Activated naive CD8-positive, alpha-beta T cell treated with anti-CD3 and anti-CD28 coated beads, Interleukin-2, amount 50 U/mL, for 24 hours (primary cell): ENCODE measurements at places on chromosomes 1 and 21.

GRCh38 chr1:51253691-51254090 is 17.6 kb downstream of the RNF11 start:
- no peak for DNase-seq

- no peak for DNase-seq
Observed at GRCh38 chr1:78070758-78071157, 25.0 kb downstream of the GIPC2 start.

GRCh38 chr1:42298520-42298919 is 36.5 kb downstream of the FOXJ3 start:
- no peak for DNase-seq

GRCh38 chr1:179952186-179952585 is 2.4 kb upstream of the CEP350 start:
- no peak for DNase-seq

DNA sequence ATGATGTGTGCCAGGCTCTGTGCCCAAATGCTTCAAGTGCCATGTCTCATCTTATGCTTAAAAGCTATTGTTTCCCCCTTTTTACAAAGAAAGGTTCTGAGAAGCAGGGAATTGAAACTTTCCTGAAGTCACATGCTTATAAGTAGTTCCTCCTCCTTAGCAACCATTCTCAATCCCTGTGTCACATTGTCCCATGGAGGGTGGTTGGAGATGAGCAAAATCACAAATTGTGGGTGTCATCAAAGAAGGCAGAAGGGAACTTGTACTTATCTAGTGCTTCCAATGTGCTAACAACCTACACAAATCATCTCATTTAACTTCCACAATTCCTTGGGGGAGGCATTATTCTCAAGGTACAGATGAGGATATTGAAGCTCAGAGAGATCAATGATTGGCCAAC is 10.1 kb upstream of the ERICH3 start:
- DNase-seq: no peak

GRCh38 chr21:43959231-43960116 is 52.6 kb upstream of the TRAPPC10 start:
- no peak for DNase-seq

- DNase-seq: no peak
Observed at GRCh38 chr1:27594564-27595510, 9.1 kb downstream of the AHDC1 start.

DNA sequence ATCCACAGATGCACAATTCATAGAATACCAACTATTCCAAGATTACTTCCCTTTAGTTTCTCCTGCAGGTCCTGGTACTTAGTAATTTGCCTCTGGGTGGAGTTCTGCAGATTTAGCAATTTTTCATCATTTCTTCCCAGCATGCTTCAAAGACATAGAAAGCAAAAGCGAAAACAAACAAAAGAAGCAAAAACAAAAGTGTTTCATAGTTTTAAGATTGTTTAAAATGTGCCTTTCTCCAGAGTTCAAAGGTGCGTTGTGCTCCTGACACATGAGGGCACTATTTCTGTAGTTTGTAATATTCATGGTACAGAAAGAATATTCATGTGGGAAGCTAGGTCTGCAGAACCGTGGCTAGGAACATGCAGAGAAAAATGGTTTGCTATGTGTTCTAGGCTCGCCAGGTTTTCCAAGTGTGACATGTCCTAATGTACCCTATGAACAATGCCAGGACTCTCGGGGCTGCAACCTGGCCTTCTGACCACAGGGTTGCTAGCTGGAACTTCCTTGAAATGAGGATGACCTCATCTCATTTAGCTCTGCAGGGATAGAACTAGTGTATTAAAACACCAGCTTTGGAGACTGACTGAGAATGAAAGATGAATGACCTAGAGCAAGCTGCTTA is 30.0 kb upstream of the RCSD1 start:
- DNase-seq: peak; percentile 22

DNA sequence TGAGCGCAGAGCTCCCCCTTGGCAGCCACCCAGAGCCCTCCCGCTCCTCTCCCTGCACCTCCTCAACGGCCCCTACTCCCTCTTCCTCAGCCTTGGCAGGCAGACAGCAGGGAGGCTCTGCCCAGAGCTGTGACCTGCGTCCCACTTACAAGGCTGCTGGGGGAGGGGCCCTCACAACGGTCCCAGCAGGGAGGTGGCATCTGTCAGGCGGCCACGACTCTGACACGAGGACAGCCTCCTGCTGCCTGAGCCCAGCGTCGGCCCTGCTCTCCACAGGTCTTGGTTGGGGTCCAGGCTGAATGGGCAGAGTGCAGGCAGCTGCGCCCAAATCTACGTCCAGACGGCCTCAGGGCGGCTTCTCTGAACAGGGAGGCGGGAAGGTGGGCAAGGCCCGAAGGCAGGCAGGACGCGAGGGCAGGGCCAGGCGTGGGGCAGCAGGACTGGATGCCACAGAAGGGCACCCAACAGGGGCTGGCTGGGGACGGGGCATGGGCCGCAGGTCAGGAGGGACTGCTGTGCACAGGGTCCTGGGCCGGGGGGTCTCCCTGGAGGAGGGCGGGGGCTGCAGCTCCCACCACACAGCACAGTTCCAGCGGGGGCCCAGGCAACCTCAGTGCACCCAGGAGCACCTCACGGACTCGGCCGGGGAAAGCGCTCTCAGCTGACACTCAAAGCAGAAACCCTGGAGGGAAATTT is 7.5 kb downstream of the SLC19A1 start:
- no peak for DNase-seq

- no peak for DNase-seq
Observed at GRCh38 chr1:39957299-39958015, 2.5 kb downstream of the MFSD2A start.

DNA sequence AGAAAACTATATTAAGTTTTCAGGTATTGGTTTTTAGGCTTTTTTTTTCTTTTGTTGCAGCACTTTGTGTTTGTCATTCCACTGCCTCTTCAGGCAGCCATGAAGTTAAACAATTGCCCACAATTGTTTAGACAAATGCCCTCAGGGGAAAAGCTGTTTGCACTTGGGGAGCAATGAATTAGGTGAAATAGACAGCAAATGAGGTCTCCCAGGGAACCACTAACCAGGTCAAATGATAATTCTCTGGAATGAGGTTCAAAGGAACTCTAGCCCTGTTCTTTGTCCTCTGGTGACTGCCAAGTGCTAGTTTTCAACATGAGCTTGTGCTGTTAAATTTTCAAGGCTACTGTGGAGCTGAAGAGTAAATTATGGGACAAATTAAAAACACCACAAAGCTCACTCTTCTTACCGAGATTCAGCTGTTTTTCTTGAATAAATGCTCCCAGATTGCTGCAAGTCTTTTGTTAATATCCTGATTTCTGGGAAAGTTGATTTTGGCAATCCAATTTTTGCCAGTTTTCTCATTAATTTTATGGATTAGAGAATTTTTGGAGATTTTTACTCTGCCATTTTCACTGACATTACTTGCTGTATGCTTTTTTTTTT is 15.1 kb upstream of the MAB21L3 start:
- no peak for DNase-seq

GRCh38 chr1:44347280-44347679 is 7.8 kb downstream of the ERI3 start:
- DNase-seq: no peak

DNA sequence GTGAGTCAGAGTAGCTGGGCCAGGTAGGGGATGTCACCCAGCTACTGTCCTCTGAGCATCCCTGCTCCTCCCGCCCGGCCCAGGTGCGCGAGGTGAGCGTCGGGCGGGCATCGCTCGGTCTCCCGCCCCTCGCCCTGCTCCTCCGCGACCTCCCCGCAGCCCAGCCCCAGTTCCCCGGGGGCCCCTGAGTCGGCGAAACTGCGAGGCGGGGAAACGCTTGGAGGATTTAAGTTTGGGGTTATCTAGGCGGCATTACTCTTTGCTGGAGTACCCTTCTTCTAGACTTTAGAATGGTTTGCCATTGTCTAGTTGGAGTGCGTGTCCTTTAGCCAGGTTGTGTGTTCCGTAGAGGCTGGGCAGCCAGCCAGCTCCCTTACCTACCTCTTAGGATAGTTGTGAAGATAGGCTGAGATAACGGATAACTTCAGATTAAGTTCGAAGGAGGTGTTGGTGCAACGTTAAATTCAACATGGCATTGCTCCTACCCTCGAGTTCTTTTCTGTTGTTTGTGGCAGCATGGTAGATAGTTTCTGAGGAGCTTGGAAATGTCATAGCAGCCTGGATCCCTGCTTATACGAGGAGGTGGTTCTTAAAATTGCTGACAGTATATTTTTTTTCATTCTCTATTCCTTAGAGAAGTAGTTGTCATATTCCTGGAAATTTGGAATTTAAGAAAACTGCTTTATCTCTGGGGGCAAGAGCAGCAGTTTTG is 697 bp downstream of the AGO3 start:
- DNase-seq: no peak

DNA sequence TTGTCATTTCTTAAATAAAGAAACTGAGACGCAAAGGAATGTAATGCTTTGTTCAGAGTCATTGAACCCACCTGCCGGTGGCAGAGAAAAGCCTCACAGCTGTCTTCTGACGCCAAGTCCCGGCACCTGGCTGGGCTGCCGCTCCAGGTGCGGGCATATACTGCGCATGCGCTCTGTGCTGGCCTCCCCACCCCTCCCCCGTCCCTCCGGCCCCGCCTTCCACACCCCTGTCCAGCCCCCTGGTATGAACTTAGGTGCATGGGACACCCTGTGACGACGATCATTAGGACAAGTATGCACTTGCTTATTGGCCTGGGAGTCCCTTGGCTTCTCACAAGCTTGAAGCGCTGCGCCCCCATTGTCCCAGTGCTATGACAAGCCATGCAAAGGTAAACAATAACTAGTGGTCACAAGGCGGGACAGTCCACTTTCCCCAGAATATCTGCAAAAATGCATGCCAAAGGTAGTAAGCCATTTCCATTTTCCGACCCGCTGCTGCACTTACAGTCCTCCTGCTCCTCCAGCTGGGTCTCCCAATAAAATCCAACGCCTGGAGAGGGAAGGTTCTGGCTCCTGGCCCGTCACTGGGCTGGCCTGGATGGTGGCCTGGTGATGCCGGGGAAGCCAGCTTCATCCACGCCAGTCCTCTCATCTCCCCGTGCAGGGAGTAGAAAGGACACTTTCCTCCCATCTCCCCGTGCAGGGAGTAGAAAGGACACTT is 100.4 kb downstream of the PSMG1 start:
- no peak for DNase-seq

GRCh38 chr21:42396799-42397745 is 1.2 kb upstream of the TMPRSS3 start:
- DNase-seq: no peak

- DNase-seq: no peak
Observed at GRCh38 chr1:118147522-118147921, 37.5 kb downstream of the SPAG17 start.

GRCh38 chr1:22680726-22681125 is 27.7 kb downstream of the C1QB start:
- DNase-seq: no peak

DNA sequence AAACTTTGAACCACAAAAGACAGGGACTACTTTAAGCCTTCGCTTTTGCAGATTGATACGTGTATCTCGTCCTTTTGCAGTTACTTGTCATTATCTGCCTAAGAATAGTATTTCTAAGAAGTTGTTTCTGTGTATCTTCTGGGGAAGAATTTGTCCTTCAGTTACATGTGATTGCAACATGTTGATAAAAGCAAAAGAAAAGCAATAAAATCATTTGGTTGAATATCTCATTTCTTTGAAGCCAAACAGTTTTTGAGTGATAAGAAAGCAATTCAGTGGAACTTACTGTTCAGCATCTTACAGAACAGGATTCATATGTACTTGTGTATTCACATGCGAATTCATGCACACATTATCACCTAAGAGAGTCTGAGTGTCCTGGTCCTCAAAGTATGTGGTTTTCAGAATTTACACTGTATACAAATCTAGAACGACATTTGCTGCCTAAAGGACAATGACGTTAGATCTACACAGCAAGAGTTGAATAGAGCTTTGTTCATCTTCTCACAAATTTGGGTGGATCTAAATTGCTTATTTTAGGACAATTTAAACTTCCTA is 66.7 kb upstream of the MRPS6 start:
- DNase-seq: no peak

GRCh38 chr1:65001231-65001792 is 35.0 kb upstream of the JAK1 start:
- DNase-seq: peak; percentile 85

DNA sequence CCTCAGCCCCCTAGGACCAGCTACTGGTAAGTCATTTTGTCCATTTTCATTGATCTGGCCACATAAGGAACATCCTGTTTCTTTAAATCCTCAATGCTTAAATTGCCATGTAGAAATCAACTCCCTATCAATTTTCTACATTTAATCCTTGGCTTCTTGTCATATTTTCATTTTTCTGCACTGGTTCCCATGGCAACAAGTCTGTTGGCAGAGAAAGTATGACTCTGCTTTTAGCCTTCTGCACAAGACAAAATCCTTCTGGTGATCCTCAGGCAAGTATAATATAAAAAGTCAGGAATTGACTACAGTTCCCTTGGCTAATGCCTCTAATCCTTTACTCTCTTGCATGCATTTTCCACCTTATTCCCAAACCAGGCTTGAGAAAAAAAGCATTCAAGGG is 65.0 kb downstream of the LRRC40 start:
- DNase-seq: no peak

GRCh38 chr1:158203693-158204457 is 23.2 kb downstream of the CD1D start:
- no peak for DNase-seq

GRCh38 chr1:108777839-108778238 is 31.4 kb downstream of the STXBP3 start:
- DNase-seq: no peak

GRCh38 chr1:12426030-12426429 is 192.0 kb downstream of the DHRS3 start:
- DNase-seq: no peak

DNA sequence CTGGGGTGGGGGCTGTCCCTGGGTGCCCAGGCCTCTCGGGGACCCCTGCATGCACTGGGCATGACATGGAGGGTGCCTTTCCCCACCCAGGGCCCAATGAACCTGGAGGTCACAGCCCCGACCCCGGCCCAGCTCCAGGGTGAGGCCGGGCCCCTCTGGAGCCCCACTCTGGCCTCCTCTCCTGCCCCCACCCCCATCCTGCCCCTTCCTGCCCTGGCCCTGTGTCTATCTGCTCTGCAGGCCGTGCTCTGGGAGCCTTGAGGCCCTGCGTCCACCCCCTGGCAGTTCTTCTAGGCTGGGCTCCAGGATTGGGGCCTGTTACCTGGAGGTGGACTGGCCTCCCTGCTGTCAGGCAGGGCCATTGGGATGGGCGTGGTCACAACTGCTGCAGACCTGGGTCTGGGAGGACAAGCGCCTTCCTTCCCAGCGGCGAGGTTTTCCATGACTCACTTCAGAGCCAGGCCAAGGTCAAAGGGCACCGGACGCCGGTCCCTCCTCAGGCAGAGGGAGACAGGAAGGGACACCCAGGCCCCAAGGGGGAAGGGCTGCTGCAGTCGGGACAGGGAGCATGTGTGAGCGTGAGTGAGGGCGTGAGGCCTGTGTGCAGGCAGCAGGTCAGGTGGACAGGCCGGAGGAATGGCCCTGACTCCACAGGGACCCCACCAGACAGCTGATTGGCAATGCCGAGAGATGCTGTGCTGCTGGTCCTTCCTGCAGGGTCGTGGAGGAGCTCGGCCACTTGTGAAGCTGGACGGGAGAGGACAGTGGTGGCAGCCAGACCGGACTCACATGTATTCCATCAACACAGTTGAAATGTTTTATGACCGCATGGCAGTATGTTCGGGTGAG is 31.1 kb upstream of the POFUT2 start:
- DNase-seq: no peak

GRCh38 chr1:92854101-92854785 is 22.4 kb downstream of the RPL5 start:
- DNase-seq: no peak
